EL (cell line): ENCODE measurements at places on chromosomes 3 and 15.

DNA sequence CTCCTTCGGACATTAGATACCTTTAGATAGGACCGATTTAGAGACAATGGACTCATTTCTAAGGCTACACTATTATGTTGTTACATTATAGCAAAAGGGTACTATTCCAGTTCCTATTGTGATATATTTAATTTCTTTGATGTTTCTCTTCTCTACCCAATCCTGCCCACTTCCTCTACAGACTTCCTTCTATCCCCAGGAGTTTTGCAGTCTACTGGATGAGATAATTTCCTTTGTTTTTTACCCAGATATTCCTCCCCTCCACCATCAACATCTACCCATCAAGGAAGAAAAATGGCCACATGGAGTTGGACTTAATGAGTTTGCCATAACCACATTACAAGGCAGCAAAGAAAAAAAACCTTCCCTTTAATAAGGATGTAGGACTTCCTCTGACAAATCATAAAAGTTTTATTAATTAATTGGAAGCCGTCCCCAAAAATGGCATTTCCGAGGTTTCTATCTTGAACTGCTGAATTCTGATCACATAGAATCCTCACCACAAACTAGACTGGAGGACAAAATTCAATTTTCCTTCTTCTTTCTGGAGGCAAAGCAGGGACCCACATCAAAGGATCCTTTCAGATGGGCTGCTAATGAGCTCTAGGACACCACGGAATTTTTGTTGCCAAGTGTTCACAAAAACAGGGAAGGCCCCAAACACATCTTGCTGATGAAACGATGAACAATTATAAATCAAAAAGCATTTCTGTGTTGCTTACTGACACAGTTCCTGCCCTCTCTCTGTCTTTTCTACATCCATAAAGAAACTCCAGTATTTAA lies 33.4 kb downstream of the FRMD4B start:
- DNase-seq = no peak

- no peak for DNase-seq
Observed at GRCh38 chr3:55159711-55160110, 231.9 kb upstream of the LRTM1 start.

GRCh38 chr3:143291836-143292447 lies 172.4 kb downstream of the CHST2 start:
- no peak for DNase-seq

- peak; percentile 68 for DNase-seq
Observed at GRCh38 chr3:58568572-58569286, 8.5 kb downstream of the FAM107A start.

GRCh38 chr3:197854596-197855343 lies 63.7 kb downstream of the LRCH3 start:
- peak; percentile 98 for DNase-seq

- DNase-seq = no peak
Observed at GRCh38 chr3:63456901-63457300, 178.8 kb downstream of the SYNPR start.

DNA sequence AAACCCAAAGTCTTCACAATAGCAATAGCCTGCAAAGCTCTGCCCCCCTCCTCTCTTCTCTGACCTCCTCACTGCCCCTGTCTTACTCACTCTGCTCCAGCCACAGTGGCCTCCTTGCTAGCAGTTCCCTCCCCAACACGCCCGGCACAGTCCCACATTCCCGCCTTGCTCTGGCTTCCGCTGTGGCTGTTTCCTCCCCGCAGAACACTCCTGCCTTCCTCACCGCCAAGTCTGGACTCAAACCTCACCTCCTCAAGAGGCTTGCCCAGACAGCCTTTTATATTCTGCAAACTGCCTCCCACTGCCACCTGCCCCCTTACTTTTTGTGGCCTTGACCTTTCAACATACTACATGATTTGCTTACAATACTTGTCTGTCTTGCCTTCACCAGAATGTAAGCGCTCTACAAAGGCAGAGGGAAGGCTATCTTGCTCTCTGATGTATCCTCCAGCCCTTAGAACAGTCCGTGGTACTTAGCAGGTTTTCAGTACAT lies 406 bp upstream of the MPI start:
- DNase-seq = peak; percentile 59

DNA sequence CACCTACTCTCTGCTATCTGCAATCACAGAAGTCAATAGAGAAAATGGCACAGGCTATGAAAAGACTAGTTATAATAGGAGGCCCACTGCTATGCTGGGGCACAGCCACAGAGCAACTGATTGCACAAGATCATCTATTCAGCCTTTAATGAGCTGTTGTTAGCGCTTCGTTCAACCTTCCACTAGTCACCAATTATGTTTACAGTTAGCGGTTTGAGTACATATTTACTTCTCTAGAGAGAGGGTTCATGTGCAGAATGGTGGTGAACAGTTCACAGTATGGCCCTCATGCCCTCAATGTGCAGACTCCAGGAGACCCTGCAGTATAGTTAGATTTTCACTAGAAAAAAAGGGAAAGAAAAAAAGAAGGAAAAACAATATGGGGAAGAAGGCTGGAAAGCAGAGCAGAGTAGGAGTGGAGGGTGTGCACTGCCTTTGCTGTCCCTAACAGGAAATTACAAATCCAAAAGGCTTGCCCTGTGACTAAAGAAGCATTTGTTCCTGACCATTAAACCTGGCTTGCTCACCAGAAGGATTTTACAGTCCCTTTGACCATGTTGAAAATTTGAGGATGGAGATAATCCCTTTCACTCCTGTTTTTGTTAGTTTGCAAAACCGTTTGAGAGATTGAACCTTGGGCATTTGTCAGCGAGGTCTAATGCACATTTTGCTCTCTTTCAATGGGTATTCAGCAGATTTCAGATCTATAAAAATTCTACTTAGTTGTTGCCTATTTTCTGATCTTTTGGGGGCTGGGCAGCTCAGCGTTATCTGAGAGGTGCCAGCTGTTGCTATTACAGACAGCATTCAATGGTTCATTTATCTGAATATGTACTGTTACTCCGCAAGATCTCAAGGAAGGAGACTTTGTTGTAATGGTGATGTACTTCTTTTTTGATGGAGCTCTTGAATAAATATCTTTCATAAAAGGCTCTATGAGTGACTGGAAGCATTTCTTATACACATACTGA lies 296.1 kb downstream of the LSAMP start:
- DNase-seq = peak; percentile 20

GRCh38 chr3:153244961-153245360 lies 82.9 kb downstream of the RAP2B start:
- DNase-seq = peak; percentile 15

DNA sequence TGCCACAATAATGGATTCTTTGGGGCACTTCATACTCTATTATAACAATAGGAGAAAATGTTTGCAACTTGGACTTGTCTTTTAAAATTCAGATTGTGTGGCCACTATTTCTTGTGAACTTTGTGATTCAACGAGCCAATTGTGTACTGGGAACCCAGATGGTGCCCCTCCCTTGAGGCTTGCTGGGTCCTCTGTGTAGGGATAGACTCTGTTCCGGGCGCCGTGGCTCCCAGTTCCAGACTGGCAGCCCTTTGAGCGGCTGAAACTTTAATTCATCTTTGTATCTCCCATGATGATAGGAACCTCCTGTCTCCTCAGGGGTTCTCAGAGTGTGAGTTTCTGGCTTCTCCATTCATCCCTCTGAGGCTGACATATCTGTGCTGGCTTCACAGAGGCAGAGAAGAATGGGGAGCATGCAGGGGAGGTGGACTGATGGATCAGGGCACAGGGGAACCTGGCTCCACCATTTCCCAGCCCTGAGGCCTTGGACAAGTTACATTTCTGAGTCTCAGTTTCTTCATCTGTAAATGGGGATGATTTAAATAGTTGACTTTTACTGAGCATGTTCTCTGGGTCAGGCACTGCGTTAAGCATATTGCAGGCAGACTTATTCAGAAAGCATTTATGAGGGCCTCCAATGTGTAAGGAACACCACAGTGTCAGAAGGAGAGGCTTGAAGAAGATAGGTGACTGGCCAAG lies 15.2 kb upstream of the ANKDD1A start:
- DNase-seq = no peak

GRCh38 chr15:68154923-68155559 lies 50.1 kb downstream of the CALML4 start:
- DNase-seq = peak; percentile 53

DNA sequence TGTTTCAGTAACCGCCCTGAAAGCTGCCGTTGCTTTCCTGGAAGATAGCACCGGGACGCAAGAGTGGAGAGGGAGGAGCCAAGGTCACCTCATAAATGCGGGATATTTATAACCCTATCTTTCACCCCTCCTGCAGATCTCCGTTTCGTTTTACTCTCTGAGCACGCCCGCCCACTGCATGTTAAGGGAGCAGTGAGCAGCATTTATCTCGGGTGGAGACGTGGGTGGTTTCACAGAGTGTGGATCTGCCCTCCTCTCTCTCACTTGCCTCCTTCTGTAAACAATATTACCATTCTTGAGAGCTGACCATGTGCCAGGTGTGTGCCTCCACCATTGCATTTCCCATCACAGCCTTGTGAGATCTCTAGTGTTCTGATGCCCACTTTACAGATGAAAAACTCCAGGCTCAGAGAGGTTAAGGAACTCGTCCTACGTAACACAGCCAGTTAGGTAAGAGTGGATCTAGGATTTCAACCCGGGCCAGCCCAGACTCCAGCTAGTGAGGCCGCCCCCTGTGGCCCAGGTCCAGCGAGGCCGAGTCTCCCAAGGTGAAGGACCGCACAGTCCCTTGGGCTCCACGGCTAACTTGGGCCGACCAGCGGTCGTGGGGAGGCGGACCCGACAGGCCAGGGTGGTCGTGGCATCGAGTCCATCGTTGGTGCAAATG lies 16.9 kb upstream of the SEMA4B start:
- peak; percentile 57 for DNase-seq

DNA sequence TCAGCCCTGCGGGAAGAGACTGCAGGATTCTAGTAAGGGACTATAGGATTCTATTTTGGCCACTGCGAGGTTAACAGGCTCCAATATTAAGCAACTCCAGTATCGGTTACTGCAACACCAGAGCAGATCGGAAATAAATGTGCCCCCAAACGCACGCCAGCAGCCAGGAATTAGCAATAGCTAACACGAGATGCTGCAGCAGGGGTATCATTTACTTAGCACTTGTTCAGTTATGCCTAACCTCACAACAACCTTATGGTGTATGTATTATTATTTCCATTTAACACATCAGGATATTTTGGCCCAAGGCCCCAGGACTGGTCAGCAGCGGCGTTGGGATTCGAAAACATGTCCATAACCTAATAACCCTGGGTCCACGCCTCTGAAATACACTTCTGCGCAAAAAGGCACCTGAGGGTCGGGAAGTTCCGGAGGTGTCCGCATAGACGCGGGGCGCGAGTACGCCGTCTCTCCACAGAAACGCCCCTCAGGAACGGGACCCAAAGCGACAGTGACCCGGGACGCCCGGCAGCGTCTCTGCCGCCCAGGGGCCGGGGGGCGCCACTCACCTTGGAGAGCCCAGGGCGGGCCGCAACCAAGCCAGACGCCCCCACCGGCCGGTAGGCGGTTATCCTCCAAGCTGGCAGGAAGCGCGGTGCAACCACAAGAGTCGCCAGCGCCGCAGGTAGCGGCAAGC lies 681 bp downstream of the PIK3CB start:
- DNase-seq = peak; percentile 41

- no peak for DNase-seq
Observed at GRCh38 chr3:128318275-128318941, 148.3 kb downstream of the DNAJB8 start.

DNA sequence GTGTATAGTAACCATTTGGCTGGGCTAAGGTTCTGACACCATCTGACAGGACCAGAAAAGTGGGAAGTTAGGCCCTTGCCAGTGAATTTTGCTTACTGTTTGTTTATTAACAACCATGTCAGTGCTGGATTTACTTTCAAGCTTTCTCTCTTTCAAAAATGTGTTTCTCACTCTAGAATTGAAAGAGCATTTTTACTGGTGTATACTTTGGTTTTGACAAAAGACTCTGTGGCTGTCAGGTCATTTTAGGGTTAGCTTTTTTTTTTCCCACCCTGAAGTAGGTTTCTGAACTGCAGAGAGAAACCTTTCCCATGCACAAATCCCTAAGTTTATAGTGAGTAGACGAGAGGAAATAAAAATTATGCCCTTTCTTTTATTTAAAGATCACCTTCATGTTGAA lies 230.0 kb upstream of the TBC1D5 start:
- DNase-seq = no peak

DNA sequence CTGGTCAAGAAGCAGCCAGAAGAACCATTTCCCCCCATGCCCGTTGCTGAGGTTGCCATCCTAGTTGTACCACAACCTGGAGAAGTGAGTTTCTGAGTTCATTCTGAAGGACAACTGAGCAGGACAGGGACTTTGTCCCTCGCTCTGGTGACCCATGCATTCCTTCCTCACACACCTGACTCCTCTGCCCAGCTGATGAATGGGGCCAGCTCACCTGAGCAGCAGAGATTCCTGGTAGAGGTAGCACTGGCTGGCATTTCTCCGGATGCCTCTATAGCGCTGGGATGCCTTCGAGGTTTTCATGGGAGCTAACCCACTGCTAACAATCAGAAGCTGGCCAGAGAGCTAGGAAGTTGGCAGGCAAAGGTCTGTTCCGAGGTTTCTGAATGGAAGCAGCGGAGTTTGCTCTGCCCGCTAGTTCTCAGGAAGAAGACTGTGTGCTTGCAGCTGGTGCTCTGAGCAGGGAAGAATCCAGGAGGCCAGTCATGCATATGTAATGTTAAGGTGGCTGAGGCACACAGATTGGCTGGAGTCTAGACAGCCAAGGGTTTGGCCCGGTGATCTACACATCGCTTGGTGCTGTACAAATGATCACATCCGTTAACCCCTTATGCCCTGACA lies at the start of gene TMC3:
TSS of gene TMC3 (minus strand) at position 439 of the 621 bp plus-strand sequence. CDS start at position 303, 136 bp downstream.
- no peak for DNase-seq

DNA sequence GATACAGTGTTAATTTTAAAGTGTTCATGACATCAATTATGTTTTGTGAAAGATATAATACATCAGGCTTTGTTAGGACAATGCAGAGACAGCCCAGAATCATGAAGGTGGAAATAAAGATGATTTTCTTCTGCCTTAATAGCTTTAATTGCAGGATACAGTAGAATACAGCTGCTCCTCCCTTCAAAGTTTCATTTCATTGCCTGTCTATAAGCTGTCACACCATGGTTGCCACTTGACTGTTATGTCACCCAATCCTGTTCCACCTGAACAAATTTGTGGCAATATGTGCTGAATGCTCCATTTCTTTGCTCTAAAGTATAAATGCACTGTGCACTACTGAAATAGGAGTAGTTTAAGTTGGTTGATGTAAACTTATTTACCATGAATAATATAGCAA lies 537.8 kb upstream of the ROBO2 start:
- DNase-seq = no peak

- no peak for DNase-seq
Observed at GRCh38 chr15:25664761-25665160, 198.4 kb downstream of the ATP10A start.

DNA sequence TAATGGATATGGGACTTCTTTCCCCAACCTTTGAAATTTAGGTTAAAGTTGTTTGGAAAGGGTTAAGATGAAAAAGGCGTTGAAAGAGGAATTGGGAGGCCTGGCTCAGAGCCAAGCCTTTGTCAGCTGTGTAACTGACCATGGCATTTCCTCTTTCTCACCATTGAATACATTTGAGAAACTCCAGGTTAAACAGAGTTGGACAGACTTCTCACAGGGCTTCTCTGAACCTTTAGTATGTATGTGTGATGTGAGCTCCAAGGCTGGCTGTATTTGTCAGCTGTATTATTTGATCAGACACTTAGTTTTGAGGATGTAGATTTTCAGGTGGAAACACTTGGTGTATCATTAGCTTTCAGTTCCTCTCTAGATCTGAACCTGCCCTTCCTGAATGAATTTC lies 136.4 kb upstream of the GOLGA6L4 start:
- DNase-seq = no peak

GRCh38 chr3:98602078-98602678 lies 8.8 kb upstream of the CPOX start:
- peak; percentile 66 for DNase-seq

- no peak for DNase-seq
Observed at GRCh38 chr3:71994203-71994602, 209.3 kb upstream of the PROK2 start.

- no peak for DNase-seq
Observed at GRCh38 chr3:85481411-85482212, 522.8 kb downstream of the CADM2 start.
